ENCODE measurements at places on chromosomes 3 and 15.

DNA sequence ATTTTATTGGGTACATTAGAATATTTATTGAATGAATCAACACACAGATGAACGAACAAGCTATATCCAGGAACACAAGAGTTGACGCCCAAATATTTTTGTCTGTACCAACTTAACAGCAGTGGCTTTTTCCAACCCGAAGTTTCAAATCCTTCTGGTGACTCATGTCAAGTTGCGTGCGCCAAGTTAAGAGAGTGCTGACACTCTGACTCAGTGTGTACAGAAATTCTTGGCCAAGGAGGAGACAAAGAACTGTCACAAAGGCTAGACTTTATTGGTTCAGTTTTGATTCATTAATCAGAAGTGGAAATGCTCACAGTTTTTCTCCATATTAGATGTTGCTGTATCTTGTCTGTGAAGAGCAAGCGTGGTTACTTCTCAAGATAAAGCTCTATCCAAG is 59.6 kb upstream of the TSC22D2 start:
- no peak for DNase-seq

GRCh38 chr15:33500432-33501195 is 189.8 kb downstream of the RYR3 start:
- no peak for DNase-seq

DNA sequence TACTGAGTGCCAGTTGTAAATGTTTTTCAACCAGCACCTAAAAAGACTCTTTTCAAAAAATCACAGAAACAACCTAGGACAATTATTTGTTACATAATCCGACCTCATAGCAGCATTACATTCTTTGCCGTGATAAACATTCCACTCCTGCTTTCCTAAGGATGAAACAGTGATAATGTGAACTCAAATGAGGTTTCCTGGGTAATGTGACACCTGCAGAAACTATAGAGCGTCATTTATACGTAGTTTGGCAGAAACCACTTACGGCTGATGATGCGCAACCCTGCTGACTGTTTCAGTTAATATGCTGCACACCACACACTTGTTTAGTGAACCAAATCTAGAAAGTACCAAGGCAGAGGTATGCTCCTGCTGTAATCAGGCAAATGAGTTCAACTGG is 55.8 kb downstream of the SEMA6D start:
- peak; percentile 8 for DNase-seq

DNA sequence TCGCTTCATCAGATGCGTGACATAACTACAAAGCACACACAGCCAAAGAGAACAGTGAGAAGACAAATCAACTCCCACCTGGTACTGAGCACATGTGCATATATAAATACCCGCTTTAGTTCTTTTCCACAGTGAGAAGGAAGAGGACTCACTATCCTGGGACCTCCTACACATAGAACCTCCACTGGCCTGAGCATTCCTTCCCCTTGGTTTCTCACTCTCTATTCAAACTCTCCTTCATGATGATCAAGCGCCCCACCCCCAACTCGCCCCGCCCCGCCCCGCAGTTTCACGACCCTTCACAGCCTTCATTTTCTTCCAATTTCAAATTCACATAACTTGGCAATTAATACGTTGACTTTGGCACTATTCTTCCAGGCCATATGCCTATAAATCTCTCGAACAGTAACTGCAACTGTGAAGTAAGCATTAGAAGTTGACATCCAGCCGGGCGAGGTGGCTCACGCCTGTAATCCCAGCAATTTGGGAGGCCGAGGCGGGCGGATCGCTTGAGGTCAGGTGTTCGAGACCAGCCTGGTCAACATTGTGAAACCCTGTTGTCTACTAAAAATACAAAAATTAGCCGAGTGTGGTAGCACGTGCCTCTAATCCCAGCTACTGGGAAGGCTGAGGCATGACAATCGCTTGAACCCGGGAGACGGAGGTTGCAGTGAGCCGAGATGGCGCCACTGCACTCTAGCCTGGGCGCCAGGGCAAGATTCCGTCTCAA is 1.1 kb downstream of the RPS17 start:
- DNase-seq: no peak

GRCh38 chr3:59253523-59253922 is 203.7 kb upstream of the CFAP20DC start:
- no peak for DNase-seq

GRCh38 chr3:9715764-9716437 is 12.3 kb downstream of the CPNE9 start:
- no peak for DNase-seq

GRCh38 chr3:128993461-128994172 is at the start of gene CFAP92:
TSS of gene CFAP92 (minus strand) at chr3:128994076. CDS start at chr3:128993304, 772 bp downstream.
- DNase-seq: peak; percentile 63

DNA sequence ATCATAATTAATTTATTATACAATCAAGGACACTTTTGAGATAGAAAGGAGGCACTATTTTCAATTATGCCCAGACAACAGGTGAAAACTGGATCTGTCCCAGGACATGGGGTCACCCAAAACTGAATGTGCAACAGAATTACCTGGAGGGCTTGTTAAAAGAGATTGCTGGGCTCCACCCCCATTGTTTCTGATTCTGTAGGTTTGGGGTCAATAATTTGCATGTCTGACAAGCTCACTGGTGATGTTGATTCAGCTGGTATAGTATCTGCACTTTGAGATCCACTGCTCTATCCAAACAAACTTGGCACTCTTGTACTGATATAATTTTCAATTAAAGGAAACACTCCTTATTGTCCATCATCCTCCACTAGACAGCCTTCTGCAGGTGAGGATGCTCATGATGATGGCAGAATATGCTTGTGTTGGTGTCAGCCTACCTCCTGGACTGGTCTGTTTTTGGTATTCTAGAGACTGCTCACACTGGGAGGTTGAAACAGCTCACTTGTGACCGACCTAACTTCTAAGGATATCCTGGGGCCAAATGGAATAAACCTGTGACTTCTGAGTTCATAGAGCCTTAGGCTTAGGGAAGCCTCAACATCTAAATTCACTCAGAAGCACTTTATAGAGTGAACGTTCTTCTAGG is 2.2 kb downstream of the P2RY14 start:
- DNase-seq: no peak

GRCh38 chr15:90412356-90413194 is 24.5 kb downstream of the IQGAP1 start:
- DNase-seq: peak; percentile 56

DNA sequence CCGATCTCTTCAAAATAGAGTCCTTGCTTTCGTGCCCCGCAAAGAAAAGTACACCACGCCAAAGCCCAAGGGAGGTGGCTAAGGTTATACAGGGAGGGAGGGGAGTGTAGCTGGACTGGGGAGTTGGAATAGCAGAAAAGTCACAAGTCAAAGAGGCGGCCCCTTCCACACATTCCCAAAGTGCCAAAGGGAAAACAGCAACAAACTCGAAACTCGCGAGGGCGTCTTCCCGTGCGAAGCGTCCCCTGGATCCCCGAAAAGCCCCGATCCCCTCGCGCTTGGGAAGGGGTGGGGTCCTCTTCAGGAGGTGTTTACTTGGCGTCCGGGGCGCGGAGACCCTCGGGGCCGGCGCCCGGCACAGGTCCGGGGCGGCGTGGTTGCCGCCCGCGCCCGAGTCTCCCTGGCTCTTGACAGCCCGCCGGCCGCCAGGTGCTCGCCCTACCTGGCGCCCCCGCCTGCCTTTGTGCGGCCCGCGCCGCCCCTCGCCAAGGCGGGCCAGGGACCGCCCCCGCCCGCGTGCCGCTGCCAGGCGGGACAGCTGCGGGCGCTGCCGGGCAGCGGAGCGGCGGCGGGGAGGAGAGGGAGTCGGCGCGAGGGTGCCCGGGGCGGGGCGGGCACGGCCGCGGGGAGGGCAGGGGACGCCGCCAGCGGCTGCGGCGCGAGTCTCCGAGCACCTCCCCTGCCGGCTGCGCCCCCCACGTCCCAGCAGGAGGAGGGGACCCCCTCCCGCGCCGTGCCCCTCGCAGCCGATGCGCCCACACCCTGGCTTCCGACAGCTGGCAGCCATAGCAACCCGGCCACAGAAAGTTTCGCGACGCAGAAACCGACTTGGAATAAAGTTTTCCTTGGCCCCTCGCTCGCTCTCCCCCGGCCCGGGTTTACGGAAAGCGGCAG is 966 bp downstream of the MYO1E start:
- DNase-seq: peak; percentile 30

GRCh38 chr3:136893848-136894443 is 31.9 kb downstream of the NCK1 start:
- DNase-seq: no peak

GRCh38 chr3:105274958-105275357 is 91.8 kb upstream of the ALCAM start:
- no peak for DNase-seq

GRCh38 chr3:9843715-9844438 is at the start of gene RPUSD3:
TSS of gene RPUSD3 (minus strand) at chr3:9844008. CDS start at chr3:9843990, 18 bp downstream.
- DNase-seq: peak; percentile 35

GRCh38 chr15:51879555-51879954 is 50.1 kb downstream of the TMOD3 start:
- no peak for DNase-seq

DNA sequence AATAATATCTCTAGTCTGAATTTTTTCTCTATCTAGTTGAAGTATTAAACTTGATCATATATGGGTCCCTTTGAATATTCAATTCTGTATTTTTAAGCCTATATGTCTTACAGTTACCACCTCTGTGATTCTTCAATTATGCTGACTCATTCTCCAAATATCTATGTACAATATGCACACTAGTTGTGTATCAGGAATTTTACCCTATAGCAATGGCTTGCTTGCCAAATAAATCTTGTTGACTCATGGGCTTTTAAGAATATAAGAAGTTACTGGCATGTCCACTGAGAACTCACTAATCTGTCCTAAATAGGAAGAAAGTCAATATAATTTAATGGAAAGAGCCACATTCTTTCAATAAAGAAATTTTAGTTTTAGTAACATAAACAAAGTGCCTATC is 656.3 kb downstream of the RBMS3 start:
- no peak for DNase-seq

GRCh38 chr3:70090322-70090913 is 90.9 kb downstream of the SAMMSON start:
- no peak for DNase-seq

GRCh38 chr3:127451321-127451720 is 139.2 kb downstream of the TPRA1 start:
- DNase-seq: no peak

DNA sequence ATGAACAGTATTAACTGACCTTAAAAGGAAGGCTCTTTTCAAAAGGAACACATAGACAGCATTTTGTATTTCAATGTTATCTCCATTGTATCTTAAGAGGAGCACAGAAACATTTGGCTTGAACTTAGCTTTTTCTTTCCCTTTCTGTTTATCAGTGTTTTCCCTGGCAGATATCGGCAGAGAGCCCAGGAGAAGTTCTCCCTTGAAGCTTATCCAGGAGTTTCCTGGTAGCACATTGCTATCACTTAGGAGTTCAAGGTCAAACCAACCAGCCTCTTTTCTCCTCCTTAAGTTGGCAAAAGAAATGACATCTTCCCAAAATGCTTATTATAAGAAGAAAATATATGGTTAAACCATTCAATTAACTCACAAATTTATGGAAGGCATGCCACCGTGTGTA is 344.6 kb upstream of the UBE2E2 start:
- DNase-seq: no peak

- no peak for DNase-seq
Observed at GRCh38 chr3:50530001-50530970, 26.9 kb upstream of the CACNA2D2 start.

DNA sequence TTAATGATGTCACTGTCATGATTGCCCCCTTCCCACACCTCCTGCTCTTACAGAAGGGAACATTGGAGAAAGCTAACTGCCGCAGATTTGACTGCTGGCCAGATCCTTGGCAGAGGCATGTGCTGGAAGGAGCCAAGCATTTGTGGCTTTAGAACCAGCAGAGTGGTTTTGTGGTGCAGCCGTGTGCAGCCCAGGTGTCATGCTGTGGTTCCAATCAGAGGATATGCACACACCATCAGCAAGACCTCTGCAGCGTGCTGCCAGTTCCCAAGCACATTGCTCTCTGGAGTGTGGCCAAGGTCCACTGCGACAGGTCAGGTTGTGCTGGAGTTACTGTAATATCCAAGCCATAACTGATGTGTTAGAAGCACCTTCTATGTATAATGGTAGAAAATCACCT is 61.6 kb downstream of the OTOL1 start:
- no peak for DNase-seq

DNA sequence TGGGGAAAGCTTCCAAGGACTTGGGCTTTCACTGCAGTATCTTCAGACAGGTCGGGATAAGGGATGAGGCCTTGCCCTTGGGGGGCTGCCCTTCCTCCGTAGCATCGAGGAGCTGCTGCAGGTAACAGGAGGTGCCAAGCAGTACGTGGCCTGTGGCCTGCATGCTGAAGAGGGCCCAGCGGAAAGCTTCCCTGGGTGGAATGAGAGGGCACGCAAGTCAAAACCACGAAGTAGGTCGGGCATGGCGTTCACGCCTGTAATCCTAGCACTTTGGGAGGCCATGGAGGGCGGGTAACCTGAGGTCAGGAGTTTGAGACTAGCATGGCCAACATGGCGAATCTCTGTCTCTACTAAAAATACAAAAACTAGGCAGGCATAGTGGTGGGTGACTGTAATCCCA is 12.9 kb downstream of the CIDEC start:
- no peak for DNase-seq

GRCh38 chr15:68211656-68212320 is 6.7 kb upstream of the CALML4 start:
- no peak for DNase-seq

GRCh38 chr3:117144853-117145252 is 435.3 kb downstream of the TUSC7 start:
- no peak for DNase-seq

GRCh38 chr3:55718521-55718921 is 231.4 kb upstream of the WNT5A start:
- no peak for DNase-seq

DNA sequence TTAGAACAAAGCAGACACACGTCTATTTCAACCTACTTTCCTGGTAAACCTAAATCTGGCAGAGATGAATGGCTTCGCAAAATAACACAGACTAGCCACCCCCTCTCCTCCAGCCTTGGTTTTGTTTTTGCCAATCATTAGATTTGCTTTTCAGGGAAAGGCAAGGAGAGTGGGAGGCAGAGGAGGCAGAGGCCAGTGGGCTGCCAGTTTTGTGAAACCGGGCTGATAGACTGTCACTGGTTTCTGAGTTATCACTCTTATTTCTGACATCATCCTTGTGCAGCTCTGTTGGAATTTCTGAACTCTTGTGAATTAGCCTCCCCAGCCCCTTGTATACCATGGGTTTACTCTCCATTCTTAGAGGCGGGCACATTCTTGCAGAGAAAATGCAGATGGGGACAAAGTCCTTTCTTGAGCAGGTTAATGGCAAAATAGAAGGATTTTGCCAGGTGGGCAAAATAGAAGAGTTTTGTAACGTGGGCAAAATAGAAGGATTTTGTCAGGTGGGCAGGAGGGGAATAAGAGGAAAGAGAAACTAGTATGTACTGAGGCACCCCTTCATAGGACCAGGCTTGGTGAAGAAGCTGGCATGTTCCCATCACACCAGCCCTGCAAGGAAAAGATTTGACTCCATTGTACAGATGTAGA is 3.2 kb upstream of the FEM1B start:
- DNase-seq: no peak

GRCh38 chr15:98689431-98689861 is 41.1 kb downstream of the IGF1R start:
- no peak for DNase-seq

GRCh38 chr3:6392123-6392522 is 468.8 kb upstream of the GRM7 start:
- DNase-seq: no peak
